Glutamatergic neuron (in vitro differentiated cells): ENCODE measurements at places on chromosomes 5 and 9. TPM values are rescaled to one million over a fixed set of nuclear protein-coding genes. Genes with fewer than 3 reads are reported as not detected.
A peak's percentile ranks its signal among the peaks of the same experiment; 100 is the strongest.

The FAM200C gene
- total RNA-seq, result 5.1 TPM

DNA sequence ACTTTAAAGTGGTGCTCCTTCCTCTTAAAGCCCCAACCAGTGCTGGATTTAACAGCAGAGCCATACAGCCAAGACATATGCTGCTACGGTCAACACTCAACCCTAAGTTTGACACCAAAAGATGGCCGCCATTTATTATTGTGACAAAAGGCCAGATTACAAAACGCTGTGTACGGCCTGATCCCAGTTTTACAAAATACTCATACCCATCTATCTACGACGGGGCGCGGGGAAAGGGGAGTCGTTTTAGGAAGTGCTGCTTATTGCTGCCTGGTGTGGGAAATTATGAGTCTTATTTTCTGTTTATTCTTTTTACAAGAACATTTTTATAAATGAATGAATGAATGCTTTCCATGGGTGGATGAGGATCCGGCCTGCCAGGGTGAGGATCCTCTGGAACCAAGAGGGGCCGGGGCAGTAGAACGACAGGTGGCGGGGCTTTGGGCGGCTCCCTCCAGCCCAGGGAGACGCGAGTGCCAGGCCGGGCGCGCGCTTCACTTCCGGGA is 457 bp upstream of the IDNK start:
- H3K4me1 ChIP-seq, result peaks cover 5% of the 10 kb centered on the region
- H3K27me3 ChIP-seq, result peaks cover 10% of the 10 kb centered on the region
- peak overlapping the region; percentile 98 for H3K27ac ChIP-seq

GRCh38 chr5:95770830-95771708 is 39.9 kb downstream of the RHOBTB3 start:
- H3K4me1 ChIP-seq, result no peaks in the 10 kb centered on the region
- DNase-seq, result no peak
- no peak overlapping the region for H3K4me3 ChIP-seq
- H3K27me3 ChIP-seq, result no peaks in the 10 kb centered on the region

GRCh38 chr5:95892784-95893354 is 68.8 kb downstream of the ELL2 start:
- H3K4me3 ChIP-seq, result no peak overlapping the region
- peaks cover 30% of the 10 kb centered on the region for H3K4me1 ChIP-seq
- DNase-seq, result no peak
- H3K27ac ChIP-seq, result peak overlapping the region; percentile 82
- peaks cover 3% of the 10 kb centered on the region for H3K27me3 ChIP-seq

- H3K27me3 ChIP-seq, result peaks cover 11% of the 10 kb centered on the region
- no peaks in the 10 kb centered on the region for H3K36me3 ChIP-seq
- no peak for DNase-seq
- no peak overlapping the region for H3K27ac ChIP-seq
Measured at GRCh38 chr9:37979844-37980243, 75.9 kb upstream of the SLC25A51 start.

- DNase-seq, result no peak
- no peaks in the 10 kb centered on the region for H3K36me3 ChIP-seq
- H3K27me3 ChIP-seq, result peaks cover 30% of the 10 kb centered on the region
- no peak overlapping the region for H3K27ac ChIP-seq
- H3K4me1 ChIP-seq, result peaks cover 5% of the 10 kb centered on the region
Measured at GRCh38 chr5:93582167-93582462, 907 bp upstream of the NR2F1 start.

The NOTCH1 gene
- total RNA-seq, result 64.2 TPM

DNA sequence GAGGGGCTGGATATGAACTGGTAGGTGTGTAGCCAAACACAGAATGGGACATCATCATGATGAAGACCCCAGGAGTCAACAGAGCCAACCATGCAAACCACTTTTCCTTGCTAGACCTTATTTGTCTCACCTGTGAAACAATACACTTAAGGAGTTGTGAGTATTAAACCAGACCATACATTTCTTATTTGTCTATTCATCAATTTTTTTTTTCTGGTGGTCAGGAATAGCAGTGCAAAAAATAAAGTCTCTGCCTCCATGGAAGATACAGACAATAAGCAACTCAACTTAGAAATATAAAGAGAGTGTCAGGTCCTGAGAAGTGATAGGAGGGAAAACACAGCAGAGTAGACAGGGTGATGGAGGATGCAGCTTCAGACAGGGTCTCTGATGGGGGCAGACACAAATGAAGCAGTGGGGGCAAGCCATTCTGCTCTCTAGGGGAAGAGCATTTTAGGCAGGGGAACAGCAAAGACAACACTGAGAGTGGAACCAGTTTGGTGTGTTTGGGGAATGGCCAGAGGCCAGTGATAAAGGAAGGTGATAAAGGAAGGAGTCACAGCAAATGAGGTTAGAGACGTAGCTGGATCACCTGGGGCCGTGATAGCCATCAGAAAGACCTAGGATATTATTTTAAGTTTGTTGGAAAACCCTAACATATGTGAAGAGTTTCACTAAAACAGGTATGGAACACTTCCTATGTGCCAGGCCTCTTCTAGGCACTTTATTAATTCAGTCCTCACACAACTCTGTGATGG is 256.2 kb downstream of the MAN2A1 start:
- DNase-seq, result no peak
- H3K27me3 ChIP-seq, result peaks cover 4% of the 10 kb centered on the region
- no peak overlapping the region for H3K27ac ChIP-seq
- no peak overlapping the region for H3K4me3 ChIP-seq

- DNase-seq, result peak; percentile 63
- no peak overlapping the region for H3K4me3 ChIP-seq
- peaks cover 10% of the 10 kb centered on the region for H3K36me3 ChIP-seq
Measured at GRCh38 chr5:1156033-1156753, 44.3 kb upstream of the SLC12A7 start.
